ENCODE measurements at places on chromosomes 5 and 9.

DNA sequence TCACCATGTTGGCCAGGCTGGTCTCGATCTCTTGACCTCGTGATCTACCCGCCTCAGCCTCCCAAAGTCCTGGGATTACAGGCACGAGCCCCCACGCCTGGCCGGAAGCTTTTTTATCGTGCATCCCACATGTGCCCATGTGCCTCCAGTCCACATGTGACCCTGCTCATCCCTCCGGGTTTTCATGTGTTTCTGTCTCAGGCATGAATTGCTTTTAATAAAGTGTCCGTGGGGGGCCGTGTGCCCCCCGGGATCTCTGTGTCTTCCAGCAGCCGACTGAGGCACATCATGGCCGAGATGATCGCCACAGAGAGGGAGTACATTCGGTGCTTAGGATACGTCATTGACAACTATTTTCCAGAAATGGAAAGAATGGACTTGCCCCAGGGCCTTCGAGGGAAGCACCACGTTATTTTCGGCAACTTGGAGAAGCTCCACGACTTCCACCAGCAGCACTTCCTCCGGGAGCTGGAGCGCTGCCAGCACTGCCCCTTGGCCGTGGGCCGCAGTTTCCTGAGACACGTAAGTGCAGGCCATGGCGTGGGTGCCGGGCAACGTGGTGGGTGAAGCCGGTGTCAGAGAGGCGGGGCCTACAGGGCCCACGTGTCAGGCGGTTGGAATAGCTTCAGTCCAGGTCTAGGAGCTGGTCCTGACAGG is 22.1 kb upstream of the LRRC14B start:
- DNase-seq: no peak

- no peak for DNase-seq
These were observed 20.8 kb downstream of the OBP2B start for GRCh38 chr9:133188006-133188842.

- no peak for DNase-seq
These were observed 96.3 kb downstream of the ANKRD33B start for GRCh38 chr5:10660135-10660534.

GRCh38 chr5:136094189-136094912 is 38.3 kb upstream of the SMAD5 start:
- DNase-seq: no peak

DNA sequence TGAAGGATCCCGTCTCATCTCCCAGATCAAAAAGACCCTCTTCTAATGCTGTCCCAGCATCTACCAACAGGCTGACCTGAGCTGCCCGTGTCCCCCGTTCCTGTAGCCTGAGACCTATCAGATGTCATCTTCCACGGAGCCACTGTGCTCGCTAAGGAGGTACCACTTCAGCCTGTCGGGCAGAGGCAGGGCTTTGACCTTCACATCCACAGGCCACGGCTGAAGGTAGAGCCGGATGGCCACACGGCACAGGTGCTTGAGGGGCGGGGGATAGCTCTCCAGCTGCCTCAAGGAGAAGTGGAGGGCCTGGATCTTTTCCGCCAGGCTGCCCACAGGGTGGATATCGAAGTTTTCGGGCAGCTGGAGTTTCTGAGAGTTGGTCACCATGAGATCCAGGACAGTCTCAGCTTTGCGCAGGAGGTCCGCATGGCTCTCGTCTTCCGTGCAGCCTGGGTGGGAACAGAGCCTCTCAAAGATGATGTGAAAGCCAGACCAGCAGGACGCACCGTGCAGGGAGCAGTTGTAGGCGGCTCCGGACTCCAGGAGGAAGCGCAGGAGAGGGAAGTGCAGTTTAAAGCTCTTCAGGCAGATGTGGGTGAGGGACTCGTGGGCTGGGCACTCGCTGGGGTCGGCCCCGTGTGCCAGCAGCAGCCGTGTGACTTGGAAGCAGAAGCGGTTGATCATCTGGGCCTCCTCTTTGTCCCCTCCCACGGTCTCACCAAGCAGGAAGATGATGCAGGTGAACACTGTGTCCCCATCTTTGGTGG is 4.1 kb downstream of the ASB6 start:
- DNase-seq: no peak

- no peak for DNase-seq
These were observed 22.7 kb downstream of the CYFIP2 start for GRCh38 chr5:157288405-157289163.

GRCh38 chr9:17744786-17745185 is 165.9 kb downstream of the SH3GL2 start:
- DNase-seq: no peak

- no peak for DNase-seq
These were observed 9.6 kb downstream of the MTMR12 start for GRCh38 chr5:32302835-32303754.
